MCF 10A (cell line): ENCODE measurements at places on chromosomes 13 and 19. TPM values are rescaled to one million over a fixed set of nuclear protein-coding genes. Genes with fewer than 3 reads are reported as not detected.
A peak's percentile ranks its signal among the peaks of the same experiment; 100 is the strongest.

Gene DAND5
- not detected in 2 replicates for total RNA-seq

Gene DKKL1
- total RNA-seq = 0.56 TPM in 1 of 2 replicates, not detected in the other

Gene ZNF132
- not detected in 2 replicates for total RNA-seq

Gene PEAK3
- not detected in 2 replicates for total RNA-seq

- DNase-seq = no peak
These were observed 664.2 kb upstream of the SLC10A2 start for GRCh38 chr13:103730407-103730806.

GRCh38 chr13:75010941-75011340 lies 471.0 kb downstream of the TBC1D4 start:
- DNase-seq = no peak

DNA sequence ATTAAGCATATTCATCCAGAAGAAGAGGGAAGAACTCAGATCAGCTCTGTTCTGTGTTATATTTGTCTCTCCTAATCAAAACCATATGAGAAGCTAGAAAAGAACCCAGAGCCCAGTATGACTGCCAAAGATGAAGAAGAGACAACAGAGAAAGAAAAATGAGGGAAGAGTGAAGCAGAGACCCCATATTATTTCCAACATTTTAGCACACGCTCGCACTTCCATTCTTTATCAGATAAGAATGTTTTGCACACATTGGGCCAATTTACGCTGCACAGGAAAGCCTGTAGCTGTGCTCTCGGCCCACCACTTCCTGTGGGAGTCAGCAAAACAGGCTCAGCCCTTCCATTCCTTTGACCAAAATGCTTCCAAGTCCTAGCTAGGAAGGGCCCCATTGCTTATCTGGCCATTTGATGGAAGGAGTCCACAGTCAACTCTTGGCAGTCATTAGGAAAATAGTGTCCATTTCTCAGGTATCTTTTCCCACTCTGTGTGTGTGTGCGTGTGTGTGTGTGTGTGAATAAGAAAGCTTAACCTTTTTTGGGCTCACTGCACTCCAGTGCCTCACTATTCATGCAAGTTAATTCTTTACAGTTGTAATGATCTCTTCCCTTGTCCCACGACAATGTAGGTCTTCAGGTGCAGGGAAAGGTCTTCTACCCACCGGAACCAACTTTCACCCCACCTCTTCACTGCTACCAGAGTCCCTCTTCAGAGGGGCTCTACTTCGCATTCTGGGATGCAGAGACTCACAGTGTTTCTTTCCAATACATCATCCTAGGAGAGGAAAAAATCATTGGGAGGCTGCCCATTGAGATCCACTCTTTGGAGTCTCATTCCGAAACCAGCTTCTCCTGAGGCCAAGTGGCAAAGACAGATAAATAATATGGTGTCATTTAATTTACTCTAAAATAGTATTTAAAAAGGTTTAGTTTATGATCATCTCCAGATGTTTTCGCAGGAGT lies 237.5 kb downstream of the COG6 start:
- no peak for DNase-seq

GRCh38 chr13:61728471-61728870 lies 312.8 kb upstream of the PCDH20 start:
- DNase-seq = peak; percentile 46

GRCh38 chr13:97946951-97947588 lies 6.4 kb upstream of the IPO5 start:
- peak; percentile 88 for DNase-seq

DNA sequence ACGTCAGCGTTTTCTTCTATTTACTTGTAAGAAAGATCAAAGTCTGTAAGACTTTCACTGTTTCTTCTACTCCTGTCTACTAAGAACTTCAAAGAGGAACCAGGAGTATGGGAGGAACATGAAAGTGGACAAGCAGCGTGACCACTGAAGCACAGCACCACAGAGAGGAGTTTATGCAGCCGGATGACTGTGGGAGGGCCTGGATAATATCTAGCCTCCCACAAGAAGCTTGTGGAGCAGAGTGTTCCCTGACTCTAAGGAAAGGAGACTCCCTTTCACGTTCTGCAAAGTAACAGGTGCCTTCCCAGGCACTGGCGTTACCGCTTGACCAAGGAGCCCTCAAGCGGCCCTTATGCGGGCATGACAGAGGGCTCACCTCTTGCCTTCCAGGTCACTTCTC lies 83.6 kb upstream of the PDCD5 start:
- no peak for DNase-seq

- no peak for DNase-seq
These were observed 14.8 kb downstream of the KCTD12 start for GRCh38 chr13:76871432-76871831.

DNA sequence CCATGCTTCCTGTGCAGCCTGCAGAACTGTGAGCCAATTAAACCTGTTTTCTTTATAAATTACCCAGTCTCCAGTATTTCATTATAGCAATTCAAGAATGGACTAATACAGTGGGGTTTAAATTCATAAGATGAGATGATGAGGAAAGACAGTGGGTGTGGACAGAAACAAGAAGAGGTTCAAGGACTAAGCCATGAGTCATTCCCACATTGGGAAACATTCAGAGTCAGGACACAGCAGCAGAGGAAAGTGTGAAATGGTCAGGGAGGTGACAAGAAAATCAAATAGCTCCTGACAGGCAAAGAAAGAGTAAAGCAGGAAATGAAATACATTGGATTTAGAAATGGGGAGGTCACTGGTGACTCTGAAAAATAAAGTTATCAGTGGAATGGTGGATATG lies 9.1 kb downstream of the ZNF841 start:
- peak; percentile 47 for DNase-seq

DNA sequence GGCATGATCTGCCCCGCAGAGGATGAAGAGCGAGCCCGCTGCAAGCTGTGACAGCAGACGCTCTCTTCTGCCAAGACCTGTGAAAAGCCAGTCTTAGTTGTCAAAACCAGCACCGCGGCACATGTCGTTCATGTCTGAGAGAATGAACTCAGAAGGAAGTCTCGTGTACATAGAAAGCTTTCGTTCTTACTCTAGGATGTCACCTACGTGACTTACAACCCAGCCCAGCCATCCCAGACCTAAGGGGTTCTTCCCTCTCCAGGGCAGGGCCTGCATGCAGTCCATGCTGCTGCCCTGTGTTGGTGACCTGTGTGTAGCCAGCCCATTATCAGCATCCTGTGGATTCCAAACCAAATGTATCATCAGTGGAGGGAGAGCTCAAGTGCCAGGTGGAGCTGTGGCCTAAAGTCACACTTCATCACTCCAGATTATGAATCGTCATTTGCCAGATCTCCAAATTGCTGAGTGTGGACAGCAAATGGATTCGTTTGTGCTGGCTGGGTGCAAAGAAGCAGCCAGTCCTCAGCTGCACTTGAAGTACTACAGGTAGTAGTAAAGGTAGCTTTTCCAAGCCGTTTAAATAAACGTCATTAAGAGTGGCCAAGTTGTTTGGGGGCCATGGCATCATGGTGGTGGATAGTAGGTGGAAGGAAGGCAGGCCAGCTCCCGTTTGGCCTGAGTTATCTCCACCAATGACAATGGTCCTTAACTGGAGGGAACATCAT lies 73.9 kb upstream of the GPR183 start:
- DNase-seq = no peak

DNA sequence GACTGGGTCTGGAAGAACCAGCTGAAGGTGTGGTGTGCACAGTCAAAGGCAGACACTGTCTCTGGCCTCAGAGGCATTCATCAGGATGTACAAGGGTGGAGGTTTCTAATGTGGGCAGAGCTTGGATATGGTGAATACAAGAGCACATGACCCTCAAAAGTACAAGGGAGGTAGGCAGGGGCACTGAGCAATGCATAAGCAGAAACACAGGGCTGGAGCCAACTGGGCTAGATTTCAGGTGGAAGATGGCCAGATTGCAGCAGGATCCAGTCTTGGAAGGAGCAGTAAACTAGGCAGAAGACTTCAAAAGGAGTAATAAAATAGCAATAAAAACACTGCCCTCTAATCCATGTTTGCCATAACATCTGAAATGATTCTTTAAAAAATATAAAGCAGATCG lies 417.1 kb downstream of the OLFM4 start:
- DNase-seq = no peak

GRCh38 chr13:43558939-43559338 lies 227.8 kb downstream of the ENOX1 start:
- no peak for DNase-seq

DNA sequence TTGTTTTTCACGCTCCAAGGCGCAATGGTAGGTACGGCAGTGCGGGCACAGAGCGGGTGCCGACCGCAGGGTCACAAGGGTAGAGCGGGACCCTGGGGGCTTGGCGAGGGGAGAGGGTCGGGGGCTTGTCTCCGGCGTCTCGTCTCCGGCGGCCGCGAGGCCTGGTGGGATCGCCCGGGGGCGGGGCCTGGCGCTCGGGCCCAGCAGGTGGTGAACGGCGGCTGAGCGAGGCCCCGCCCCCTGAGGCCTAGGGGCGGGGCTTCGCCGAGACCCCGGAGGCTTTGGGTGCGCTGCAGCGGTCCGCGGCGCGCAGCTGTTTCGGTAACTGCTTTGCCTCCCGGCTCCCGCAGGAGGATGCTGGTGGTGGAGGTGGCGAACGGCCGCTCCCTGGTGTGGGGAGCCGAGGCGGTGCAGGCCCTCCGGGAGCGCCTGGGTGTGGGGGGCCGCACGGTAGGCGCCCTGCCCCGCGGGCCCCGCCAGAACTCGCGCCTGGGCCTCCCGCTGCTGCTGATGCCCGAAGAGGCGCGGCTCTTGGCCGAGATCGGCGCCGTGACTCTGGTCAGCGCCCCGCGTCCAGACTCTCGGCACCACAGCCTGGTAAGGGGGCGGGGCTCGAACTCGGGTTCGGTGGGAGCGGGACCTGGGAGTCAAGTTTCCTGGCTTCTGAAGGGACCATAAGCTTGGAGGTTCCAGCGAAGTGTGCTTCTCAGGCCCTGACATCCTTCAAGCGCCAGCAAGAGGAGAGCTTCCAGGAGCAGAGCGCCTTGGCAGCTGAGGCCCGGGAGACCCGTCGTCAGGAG lies at the start of gene TSEN34:
TSEN34 (plus strand) TSS at position 298 of the 800 bp plus-strand sequence; CDS start at position 355, 57 bp downstream.
- DNase-seq = peak; percentile 87

DNA sequence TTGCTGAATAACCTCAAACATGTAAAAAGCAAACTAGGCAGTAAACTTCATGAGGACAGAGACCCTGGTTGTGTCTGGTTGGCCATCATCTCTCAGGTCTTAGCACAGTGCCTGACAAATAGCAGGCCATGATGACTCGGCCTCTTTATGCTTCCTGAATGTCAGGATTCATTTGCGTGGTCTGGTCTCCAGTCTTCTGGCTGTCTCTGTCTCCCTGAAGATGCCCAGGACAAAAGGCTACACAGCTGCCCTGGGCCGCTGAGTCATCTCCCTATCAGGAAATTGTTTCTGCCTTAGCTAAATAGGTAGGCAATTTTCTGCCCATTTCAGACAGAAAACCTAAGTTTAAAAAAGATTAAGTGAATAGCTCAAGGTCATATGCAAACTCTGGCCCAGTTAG lies 84.1 kb upstream of the FNDC3A start:
- peak; percentile 62 for DNase-seq

- no peak for DNase-seq
These were observed 49.6 kb upstream of the MED4 start for GRCh38 chr13:48144413-48145035.
